ENCODE measurements at places on chromosomes 11 and 22. TPM values are rescaled to one million over a fixed set of nuclear protein-coding genes. Genes with fewer than 3 reads are reported as not detected.

DNA sequence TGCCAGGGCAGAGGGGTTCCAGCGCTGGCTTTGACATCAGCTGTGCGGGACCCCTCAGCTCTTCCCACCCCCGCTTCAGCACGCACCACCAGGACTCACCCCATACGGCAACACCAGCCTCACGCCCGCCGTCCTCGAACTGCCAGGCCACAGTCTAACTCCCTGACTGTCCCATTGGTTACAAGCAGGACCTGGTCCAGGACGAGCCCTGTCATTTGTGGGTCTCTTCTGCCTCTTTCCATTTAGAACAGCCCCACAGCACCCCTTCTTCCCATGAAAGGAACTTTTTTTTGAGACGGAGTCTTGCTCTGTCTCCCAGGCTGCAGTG, 81.7 kb downstream of the PHF21B start:
- no peak for DNase-seq

The SCN3B gene
- 1.2 TPM for total RNA-seq

GRCh38 chr11:20762116-20762844, 92.9 kb downstream of the NELL1 start:
- DNase-seq, result no peak

The MS4A7 gene
- 48.4 TPM for total RNA-seq

- no peak for DNase-seq
Observed at GRCh38 chr22:40081662-40082061, 86.9 kb downstream of the FAM83F start.

The SLC22A25 gene
- not detected for total RNA-seq

GRCh38 chr11:9895006-9895405, 231.1 kb downstream of the SWAP70 start:
- DNase-seq, result no peak

The PUS3 gene
- total RNA-seq, result 10.7 TPM

DNA sequence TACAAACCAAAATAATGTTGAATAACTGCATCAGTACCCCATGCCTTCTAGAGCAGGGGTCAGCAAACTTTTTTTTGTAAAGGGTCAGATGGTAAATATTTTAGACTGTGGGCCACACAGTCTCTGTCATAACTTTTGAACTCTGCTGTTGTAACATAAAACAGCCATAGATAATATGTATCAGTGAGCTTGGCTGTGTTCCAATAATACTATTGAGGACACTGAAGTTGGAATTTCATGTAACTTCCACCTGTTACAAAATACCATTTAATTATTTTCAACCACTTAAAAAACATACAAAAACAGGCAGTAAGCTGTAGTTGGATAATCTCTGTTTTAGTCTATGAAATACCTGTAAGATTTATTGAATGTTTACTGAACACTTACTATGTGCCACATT, 55.2 kb downstream of the PICALM start:
- no peak for DNase-seq

DNA sequence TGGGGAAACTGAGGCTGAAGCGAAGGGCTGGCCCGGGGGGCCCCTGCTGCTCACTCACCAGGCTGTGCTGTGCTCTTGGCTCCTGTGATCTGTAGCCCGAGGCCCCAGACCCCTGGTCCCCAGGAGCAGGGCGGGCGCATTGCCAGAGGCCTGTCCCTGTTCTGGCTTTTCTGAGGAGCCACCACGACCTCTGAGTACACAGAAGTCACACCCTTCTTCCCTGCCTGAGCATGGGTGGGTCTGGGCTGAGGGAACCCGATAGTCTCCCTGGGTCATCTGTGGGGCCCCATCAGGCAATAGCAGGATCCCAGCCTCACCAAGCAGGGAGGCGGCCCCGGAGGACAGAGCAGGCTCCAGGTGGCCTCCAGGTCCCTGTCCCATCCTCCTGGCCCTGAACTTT, 5.1 kb downstream of the CASTOR1 start:
- DNase-seq, result no peak
